ENCODE measurements at places on chromosomes 5 and 9.

DNA sequence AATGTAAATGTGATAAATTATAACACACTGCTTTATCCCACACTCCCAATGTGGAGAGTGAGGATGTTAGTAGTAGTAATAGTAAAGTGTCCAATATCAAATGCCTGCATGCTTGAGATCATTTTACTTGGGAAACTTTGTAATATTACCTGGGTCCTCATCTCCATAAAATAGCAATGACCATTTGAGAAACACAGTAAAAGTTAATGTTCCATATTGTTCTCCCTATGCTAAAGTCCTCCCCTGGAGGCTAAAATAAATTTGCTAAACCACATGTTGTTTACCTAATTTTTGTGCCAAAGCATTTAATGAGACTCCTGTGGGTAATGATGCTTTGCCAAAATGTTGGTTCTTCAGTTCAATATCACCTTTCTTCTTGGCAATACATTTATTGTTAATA, 291.2 kb downstream of the CDH10 start:
- DNase-seq: no peak

DNA sequence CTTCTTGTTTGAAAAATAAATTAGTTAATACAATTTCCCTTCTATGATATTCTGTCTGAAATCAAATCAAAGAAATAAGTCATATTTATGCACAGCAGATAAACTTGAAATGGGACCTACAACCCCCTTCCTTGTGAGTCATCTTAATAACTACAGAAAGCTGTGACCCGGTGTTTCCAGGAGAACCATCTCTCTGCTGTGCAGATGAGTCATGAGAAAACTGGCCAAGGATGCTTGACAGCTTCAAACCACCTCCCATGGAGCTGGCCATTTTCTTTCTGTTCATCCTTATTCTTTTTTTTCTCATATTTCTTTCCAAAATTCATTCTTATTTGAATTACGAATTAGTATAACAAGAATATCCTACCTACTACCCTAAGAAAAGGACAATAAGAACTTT, 43.4 kb upstream of the NR4A3 start:
- no peak for DNase-seq

DNA sequence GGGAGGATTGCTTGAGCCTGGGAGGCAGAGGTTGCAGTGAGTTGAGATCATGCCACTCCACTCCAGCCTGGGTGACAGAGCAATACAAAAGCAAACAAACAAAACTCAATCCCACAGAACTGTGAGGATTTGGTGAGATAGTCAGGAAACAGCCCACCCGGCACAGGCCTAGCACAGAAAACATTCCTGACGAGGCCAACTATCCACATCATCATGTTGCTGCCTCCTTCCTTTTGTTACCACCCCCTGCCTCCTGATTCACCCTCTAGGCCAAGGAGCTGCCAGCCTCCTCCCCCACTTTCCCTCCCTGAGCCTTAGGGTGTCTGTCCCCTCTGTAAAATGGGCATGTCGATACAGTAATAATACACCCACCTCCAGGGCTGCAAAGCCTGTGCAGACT, 39.0 kb downstream of the STK10 start:
- DNase-seq: no peak

DNA sequence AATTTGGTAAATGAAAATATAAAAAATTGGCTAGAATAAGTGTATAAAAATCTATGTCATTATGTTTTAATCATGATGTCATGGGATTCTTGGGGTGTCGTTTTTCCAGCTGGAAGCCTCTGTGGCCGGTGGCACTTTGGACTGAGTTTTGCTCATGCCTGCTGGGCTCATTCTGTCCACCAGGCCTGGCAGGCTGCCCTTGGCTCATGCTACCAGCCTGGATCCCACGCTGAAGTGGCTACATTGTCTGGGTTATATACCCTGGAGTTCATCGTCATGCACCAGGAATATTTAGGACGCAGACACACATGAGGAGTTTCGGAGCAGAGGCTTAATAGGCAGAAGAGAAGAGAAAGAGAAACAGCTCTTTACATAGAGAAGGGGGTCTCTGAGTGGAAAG, 1913.7 kb upstream of the WWC1 start:
- no peak for DNase-seq

DNA sequence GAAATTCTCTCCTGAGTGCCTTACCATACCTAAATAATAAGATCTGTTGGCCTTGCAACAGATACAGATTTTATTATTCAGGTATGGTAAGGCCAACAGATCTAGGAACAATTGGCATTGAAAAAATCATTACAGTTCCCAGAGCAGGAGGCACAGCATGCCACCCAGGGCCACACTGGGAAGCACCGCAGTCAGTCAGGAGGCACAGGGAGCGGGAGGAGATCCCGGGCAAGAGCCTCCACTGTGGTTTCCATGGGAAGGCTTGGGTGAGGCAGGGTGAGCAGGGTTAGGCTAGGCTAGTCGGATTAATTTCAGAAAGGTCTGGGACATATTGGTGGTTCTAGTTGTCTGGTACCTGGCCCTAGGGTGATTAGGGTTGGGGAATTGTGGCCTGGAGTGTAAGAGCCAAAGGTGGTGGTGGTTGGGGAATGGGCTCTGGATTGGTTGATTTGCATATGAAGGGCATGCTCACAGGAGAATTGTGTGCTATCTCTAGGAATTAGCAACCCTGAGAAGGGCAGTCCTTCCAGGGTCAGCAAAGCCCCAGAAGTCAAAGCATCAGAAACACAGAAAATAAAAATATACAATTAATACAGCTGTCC, 111.4 kb downstream of the PDE8B start:
- DNase-seq: no peak

DNA sequence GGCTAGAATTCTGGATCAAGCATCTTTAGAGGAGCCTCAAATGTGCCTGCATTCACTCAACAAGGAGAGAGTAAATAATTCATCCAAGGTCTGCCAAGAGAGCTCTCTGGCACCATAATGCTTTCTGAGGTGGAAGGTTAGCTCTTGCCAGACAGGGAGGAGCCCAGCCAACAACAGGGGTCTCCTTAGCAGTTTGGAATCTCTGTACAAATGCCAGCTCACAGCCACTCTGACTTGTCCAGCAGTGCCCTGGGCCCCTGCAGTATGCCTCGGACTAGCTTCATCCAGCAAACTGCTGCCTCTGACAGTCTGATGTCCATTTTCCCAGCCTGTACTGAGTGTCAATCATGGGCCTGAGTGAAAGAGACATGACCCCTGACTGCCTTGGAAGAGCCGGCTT, 127.2 kb upstream of the SLC44A1 start:
- DNase-seq: no peak

- DNase-seq: no peak
These were observed 178.0 kb upstream of the PIK3R1 start for GRCh38 chr5:68037546-68037945.

DNA sequence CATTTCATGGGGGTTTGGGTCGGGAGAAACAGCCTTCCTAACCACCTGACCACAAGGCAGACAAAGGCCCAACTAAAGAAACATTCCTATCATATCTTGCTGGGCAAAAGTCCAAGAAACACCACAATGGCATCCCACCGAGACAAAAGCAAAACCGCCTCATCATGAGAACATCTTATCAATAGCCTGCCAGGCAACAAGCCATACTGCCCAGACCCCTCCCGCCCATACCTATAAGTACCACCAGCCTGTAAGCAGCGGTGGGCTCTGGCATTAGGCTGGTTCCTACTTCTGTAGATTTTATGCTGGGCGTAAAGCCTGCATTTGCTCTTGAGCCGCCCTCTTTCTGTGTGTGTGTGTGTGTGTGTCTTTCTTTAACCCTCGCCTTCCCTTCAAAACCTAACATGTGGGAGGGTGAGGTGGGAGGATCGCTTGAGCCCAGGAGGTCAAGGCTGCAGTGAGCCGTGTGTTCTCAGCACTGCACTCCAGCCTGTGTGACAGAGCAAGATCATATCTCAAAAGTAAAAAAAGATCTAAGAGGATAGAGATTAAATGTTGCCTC, 56.9 kb downstream of the PDE6A start:
- DNase-seq: no peak

- no peak for DNase-seq
These were observed 27.5 kb upstream of the GPR21 start for GRCh38 chr9:123005964-123006363.

DNA sequence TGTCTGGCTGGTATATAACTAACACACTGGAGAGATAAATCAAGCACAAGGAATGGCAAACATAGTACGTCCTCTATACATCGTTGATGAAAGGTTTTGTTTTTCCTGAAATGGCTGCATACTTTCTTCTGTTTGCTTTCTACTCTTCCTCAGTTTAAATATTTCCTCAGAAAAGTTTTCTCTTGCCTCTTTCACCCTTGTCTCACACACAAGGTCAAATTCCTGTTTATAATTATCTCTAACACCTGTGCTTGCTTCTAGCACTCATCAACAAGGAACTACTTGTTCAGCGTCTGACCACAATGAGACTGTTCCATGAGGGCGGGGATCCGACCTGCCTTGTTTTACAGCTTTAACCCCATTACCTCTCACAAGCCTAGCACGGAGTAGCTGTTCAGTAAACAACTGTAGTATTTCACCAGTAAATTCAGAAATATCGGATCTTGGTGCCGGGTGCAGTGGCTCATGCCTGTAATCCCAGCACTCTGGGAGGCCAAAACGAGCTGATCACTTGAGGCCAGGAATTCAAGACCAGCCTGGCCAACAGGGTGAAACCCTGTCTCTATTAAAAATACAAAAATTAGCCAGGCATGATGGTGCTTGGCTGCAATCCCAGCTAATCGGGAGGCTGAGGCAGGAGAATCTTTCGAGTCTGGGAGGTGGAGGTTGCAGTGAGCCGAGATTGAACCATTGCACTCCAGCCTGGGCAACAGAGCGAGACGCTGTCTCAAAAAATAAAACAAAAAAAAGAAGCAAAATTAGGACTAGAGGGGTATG, 37.0 kb downstream of the NR6A1 start:
- no peak for DNase-seq

GRCh38 chr5:72244862-72245371, 75.1 kb downstream of the MRPS27 start:
- DNase-seq: no peak

GRCh38 chr9:27042476-27042875, 37.0 kb upstream of the LRRC19 start:
- DNase-seq: no peak

DNA sequence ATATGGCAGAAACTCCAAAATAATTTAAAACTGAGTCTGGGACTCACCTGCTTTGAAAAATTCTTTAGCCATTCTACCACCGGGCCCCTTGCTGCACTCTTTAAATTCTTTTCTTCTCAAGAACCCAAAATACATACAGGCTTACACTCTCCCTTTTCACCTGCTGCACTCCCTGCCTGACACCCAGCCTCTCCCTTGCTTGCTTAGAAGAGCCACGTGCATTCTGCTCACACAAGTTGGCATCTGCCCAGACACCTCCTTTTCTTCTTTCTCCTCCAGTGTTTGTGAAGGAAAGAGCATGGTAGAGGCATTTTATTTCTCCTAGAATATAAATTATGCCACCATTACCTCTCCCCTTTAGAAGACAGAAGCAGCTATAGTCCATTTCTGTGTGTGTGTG, 39.0 kb upstream of the AOPEP start:
- DNase-seq: no peak

DNA sequence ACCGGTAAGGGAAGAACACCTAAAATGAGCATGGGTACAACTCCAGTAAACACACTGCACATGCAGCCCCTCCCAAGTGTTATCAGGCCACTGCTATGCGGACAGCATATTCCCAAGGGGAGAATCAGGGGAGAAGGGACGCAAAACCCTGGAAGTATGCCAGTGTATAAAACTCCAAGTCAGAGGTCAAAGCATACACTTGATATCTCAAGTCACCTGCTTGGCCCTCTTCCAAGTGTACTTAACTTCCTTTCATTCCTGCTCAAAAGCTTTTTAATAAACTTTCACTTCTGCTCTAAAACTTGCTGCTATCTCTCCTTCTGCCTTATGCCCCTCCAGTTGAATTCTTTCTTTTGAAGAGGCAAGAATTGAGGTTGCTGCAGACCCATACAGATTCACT, 408.1 kb downstream of the HTR1A start:
- no peak for DNase-seq
